ENCODE measurements at places on chromosomes 1 and 21.

GRCh38 chr1:19885821-19886220 lies 3.6 kb downstream of the OTUD3 start:
- no peak for DNase-seq

GRCh38 chr1:235019961-235020360 lies 108.7 kb downstream of the TOMM20 start:
- DNase-seq = no peak

DNA sequence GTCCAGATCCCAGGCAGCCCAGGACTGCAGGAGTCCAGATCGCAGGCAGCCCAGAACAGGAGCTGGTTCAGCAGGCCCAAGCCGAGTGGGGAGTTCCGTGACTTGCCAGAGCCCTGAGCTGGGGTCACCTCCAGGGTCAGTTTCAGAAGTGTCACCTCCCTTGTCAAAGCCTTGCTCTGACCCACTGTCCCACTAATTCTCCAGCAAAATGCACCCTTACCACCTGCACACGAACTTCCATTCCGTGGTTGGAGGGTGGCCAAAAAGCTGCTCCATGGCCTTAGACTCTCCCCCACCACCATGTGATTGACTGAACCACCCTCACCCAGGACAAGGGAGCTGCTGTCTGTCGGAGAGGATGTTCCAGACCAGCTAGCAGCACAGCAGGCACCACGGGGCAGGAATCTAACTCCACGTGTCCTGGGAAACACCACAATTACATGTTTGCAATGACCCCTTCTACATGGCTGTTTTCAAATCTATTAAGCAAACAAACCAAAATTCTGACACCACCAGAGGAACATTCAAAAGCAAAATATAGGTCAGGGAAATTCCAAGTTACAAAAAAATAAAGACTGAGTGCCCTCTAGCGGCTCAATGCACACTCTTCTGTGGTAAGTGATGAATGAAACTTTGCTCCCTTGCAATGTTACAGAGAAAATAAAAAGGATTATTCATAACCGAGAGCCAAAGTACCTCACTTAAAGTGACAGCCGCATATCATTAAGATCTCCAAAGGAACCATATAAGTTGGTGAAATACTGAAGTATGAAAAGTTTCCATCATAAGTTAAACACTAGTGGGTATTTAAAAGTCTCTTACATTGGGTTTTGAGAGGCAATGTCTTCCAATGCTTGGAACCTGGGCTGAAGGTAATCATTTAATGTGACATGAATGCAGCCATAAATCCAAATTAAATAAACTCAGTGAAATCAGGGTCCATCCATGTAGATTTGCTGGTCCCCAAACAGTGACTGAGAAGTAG lies 76.3 kb downstream of the NPHP4 start:
- DNase-seq = peak; percentile 58

- no peak for DNase-seq
Observed at GRCh38 chr1:182633657-182634281, 29.6 kb upstream of the RGS16 start.

- DNase-seq = no peak
Observed at GRCh38 chr1:60152891-60153290, 79.3 kb upstream of the C1orf87 start.

DNA sequence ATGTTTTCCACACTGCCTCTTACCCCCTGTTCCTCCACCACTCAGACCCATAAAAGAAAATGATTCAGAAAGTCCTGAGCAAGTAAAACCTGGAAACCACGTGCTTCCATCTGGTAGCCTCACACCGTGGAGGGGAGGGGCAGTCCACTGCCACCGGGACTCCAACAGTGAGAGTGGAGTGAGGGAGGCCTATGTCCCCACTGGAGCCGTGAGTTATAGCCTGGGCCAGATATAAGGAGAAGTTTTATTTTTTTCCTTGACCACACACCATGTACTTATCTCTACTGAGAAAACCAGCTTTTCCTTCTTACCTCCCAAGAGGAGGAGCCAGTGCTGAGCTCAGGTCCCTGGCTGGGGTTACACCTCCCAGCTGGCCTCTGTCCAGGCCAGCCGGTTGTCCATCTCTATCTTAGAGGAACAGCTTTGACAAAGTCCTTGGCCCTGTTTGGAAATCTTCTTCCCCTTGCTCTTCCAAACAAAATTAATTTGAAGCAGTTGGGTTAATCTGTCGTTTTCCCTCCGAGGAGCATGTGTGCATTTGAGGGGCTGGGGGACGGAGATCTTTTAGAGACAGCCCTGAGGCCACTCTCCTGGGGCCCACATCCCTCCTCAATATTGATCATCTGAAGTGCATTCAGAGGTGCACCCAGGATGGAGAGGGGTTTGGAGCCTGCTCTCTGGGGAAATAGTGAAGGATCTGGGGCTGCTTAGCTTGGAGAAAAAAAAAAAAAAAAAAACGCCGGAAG lies 49.1 kb upstream of the SERBP1 start:
- DNase-seq = no peak

GRCh38 chr1:70762386-70762785 lies 285.2 kb downstream of the PTGER3 start:
- DNase-seq = no peak

DNA sequence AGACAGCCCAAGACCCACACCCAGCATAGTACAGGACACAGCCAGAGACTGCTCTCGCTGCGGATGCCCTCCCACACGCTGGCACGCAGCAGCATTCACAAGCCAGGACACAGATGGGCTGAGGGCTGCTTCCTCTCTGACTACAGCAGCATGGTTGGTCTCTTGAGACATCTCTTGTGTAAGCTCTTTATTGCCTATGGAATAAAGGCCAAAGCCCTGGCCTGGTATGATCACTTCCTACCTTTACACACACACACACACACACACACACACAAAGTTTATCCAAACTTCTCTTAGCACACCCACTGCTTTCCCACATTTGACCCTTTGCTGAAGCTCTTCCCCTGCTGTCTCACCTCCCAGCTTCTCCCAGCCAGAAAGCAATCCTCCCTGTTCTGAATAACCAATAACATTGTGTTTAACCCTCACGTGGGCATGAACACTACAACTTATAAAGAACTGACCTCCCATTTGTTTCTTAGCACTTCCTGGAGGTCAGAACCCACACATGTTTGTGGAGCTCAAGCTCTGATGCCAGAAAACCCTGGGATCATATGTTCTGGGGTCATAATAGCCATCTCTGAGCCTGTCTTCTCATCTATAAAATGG lies 1.2 kb upstream of the LUZP1 start:
- DNase-seq = peak; percentile 85

GRCh38 chr1:6109688-6110087 lies 64.0 kb downstream of the KCNAB2 start:
- DNase-seq = no peak

DNA sequence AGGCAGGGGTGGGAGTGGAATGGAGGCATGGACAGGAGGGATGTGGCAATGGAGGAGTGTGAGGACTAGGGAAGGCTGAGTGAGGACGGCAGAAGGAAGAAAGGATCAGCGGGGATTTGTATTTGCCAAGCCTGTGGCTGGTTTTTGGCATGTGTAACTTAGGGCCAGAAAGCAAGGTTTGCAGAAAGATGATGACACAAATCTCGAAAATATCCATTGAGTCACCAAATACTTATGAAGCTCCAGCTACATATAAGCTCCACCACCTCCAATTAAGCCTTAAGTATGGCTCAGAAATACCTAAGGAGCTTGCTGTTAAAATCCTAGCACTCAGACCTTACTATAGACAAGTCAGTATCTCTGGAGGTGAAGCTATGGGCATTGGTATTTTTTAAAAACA lies 90.1 kb downstream of the OMA1 start:
- no peak for DNase-seq

DNA sequence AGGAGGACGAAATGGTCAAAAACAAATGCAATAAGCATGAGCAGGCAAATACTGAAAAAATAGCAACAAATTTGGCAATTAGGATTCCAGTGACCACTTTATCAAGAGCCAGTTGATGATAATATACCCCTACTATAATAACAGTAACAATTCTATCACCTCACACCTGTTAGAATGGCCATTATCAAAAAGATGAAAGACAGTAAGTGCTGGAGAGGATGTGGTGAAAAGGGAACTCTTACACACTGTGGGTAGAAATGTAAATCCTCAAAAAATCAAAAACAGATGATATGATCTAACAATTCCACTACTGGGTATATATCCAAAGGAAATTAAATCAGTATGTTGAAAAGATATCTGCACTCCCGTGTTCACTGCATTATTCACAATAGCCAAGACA lies 114.3 kb upstream of the GFI1 start:
- DNase-seq = no peak

- DNase-seq = no peak
Observed at GRCh38 chr21:26550326-26550725, 22.8 kb downstream of the CYYR1 start.

GRCh38 chr1:220770245-220770913 lies 16.3 kb upstream of the MTARC1 start:
- no peak for DNase-seq

DNA sequence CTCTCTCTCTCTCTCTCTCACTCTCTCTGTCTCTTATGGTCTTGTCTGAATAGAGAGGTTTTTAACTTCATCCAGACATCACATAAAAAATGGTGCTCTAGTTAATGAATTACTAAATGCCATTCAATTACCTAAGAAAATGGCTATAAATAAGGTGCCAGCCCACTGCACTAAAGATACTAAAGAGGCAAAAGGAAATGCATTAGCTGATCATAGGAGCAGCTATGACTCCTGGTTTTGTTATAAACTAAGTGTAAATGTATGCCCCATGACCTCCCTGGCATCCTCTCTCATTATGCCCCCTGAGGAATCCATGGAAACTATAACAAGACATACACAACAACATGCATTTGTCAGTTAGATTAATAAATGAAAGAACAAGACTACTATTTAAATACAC lies 57.5 kb upstream of the PDC start:
- DNase-seq = no peak

GRCh38 chr21:45900034-45900868 lies 81.3 kb upstream of the COL6A1 start:
- no peak for DNase-seq

GRCh38 chr1:31409946-31410858 lies 2.8 kb upstream of the SERINC2 start:
- DNase-seq = no peak

- no peak for DNase-seq
Observed at GRCh38 chr1:107264007-107264406, 123.2 kb downstream of the NTNG1 start.

- no peak for DNase-seq
Observed at GRCh38 chr1:64235181-64235580, 31.8 kb downstream of the UBE2U start.

DNA sequence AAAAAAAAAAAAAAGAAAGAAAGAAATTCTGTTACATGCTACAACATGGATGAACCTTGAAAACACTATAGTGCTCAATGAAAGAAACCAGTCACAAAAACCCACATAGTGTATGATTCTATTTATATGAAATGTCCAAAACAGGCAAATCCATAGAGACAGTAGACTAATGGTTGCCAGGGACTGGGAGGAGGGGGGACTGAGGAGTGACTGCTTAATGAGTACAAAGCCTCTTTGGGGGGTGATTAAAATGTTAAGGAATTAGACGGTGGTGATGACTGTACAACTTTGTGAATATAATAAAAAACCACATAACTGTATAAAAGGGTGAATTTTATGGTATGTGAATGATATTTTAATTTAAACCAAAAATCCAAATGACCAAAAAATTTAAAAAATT lies 116.0 kb upstream of the GUCA2B start:
- no peak for DNase-seq

DNA sequence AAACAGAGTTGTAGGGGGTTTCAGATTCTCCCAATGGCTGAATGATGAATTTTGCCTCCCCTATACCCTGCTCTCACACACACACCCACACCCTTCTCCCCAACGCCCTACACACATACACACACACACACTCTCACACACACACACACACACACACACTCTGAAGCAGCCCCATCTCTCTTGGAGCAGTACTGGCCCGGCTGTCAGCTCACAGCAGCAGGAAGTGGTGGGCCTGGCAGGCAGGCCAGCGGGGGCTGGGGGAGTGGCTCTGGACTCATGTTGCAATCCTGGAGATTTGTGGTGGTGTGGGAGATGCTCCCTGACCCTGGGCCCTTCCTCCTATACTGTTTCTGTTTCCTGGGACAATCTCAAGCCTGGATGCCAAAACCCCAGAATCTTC lies 2.2 kb downstream of the IKBKE start:
- DNase-seq = peak; percentile 97

- DNase-seq = no peak
Observed at GRCh38 chr1:243411472-243411871, 155.6 kb downstream of the SDCCAG8 start.

DNA sequence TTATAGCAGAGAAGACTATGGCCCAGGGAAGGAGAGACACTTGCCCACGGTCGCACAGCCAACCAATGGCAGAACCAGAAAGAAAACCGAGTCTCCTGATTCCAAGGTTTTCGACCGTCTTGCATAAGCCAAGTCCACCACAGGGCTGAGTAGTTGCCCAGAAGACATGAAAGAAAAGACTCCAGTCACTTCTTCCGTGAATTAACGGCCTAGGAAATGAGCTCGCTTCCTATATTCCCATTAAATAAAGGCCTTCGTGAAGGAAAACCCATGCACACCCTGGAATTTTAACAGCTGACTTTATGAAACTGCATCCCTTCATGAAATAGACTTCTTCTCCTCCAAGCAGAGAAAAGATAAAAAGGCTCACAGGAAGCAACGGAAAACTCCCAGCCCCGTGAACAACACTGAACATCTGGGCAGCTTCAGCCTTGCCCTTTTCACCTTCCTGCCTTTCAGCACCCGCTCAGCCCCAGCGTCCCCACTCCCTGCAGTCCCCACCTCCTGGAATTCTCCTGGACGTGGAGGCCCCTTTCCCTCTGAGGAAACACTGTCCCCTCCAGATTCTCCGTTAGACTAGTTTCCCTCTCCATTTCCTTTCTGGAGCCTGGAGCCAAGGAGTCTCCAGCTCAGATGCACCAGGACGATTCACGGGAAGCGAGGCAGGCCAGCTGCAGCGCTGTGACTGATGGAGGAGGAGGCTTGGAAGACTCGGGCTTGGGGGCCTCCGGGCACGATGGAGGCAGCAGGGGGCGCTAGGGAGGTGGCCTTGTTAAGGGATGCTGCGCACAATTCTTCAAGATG lies 2.7 kb upstream of the MYOC start:
- DNase-seq = peak; percentile 87

GRCh38 chr1:190416239-190416638 lies 61.4 kb downstream of the BRINP3 start:
- DNase-seq = no peak

DNA sequence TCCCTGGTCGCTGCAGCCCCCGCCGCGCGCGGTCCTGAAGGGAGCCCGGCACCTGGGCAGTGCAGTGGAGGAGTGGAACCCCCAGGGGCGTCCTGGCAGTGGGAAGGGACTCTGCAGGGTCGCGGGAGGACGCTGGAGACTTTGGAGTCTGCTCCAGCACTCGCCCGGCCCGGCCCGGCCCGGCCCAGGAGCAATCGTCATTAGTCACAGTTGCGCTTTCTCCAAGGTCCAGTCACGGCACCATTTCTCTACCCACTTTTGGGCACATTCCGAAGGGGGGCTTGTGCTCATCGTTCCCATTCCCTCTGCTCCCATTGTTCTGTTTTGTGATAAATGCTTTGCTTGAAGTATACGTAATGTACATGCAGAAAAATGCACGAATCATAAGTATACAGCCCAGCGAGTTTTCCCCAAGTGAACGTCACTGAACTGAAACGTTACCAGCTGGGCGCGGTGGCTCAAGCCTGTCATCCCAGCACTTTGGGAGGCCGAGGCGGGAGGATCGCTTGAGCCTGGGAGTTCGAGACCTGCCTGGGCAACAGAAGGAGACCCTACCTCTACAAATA lies 999 bp downstream of the THAP3 start:
- DNase-seq = peak; percentile 12

Measured in inflammatory macrophage treated with lipopolysaccharide for 1 hour (primary cell).